Bone marrow (tissue), 2 donors: ENCODE measurements at places on chromosomes 2 and 18.

DNA sequence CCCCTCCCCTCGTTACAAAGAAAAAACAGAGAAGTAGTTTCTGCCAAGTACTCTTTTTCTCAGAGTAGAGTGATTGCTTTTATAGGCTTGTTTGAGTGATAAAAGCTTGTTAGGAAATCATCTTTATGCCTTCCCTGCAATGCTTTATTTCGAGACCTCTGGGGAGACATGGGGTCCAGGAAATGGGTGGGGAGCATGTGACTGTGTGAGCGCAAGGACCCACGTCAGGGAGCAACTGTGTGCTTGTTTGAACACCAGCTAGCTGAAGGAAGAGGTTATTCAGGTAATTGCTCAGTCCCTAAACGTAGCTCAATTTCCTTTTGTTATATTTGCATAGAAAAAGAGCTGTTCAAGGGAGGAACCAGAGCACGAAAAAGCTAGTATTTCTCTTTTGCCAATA is 187.3 kb downstream of the FAM210A start:
- no peak for DNase-seq

GRCh38 chr18:80009661-80010550 is 21.5 kb upstream of the TXNL4A start:
- DNase-seq = no peak

DNA sequence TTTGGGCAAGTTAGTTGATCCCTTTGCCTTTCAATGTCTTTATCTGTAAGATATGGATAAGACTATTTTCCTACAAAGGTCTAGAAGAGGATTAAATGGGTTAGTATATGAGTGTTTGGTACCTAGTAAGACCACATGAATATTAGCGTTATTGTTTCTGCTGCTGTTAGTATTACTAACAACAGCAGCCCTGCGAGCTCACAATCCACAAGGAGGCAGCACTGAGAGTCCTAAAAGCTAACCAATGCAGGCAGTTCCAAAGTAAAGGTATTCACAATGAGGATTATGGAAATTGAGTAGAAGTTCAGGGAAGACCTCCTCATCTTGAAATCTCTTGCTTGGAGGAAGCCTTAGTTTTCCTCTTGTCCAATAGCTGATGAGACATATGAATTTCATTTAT is 248.9 kb downstream of the TDRD15 start:
- DNase-seq = no peak

GRCh38 chr2:11778923-11779757 is 32.7 kb downstream of the LPIN1 start:
- peak; percentile 62 for DNase-seq

DNA sequence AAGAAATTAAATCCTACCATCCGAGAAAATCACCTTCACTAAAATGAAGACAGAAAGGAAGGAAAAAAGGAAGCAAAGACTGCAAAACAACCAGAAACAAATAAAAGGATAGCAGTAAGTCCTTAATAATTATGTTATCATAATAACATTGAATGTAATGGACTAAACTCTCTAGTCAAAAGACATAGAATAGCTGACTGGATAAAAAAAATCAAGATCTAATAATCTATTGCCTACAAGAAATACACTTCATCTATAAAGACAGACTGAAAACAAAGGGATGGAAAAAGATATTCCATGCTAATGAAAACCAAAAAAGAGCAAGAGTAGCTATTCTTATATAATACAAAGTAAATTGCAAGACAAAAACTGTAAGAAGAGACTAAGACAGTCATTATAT is 48.5 kb upstream of the SGPP2 start:
- DNase-seq = no peak

DNA sequence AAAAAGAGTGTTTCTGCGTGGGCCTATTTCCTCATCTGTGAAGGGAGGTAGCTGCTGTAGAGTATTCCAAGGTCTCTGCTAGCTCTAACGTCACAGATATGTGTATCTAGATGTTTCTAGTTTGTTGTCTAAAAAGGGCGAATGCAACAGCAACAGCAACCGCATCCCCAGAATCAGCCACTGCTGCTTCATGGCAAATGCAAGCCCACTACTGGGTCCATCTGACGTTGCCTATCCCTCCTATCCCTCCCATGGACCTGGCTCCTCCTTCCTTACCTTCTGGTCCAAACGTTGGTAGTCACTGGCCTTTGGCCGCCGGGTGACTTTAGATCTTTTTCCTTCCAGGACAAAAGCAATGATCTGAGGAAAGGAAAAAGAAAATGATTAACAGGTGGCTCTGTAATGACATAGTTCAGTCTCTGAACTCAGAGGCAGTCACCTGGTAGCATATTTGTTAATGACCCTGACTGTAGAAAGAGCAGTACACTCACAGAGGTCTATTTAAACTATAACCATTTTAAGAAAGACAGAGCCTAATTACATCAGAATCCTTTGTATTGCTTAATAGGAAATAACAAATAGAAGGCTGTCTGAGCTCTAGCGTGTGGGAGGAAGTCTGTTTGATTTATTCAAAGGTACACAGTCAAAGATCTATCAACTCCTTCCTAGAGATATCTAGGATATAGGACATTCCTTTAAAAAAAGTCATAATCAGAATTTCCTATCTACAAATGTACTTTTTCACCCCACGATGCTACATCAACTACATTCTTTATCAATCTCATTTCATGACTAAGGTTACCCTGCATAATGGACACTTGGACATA is 2.9 kb downstream of the TGOLN2 start:
- no peak for DNase-seq

- DNase-seq = no peak
These were observed 1.2 kb downstream of the PTPN4 start for GRCh38 chr2:119760956-119761275.

DNA sequence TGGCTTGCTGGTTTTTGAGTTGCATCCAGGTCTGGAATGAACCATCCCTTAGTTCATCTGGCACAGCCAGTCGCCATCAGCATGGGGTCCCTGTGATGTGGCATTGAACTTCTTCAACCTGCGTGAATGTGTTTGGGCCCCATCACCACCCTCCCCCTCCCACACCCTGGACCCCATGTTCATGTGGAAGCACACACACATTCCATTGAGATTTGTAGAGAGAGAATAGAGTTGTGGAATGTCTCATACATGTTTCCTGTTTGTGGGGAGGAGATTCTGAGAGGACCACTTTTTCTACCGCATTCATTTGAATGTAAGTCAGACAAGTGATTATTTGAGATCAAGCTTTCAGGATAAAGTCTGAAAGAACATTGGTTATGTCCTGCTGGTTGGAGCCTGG is 117.6 kb upstream of the EML6 start:
- no peak for DNase-seq

DNA sequence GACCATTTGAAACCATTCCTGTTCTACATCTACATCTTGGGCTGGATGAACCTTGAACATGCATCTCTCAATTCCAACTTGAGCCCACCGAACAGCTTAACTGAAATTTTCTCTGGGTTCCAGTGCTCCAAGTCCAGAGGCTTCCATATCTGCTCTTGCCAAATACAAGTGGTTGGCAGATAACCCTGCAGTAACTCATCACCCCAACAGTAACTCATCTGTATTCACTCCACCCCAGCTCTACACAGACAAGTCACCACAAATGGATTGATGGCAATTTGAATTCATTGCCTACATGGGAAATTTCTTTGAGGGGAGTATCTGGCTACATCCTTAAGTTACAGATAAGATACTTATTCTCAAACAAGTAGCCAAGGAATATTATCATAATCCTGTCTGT is 502.4 kb upstream of the TNP1 start:
- no peak for DNase-seq

- DNase-seq = no peak
These were observed 52.4 kb upstream of the UPP2 start for GRCh38 chr2:158049129-158049855.

- peak; percentile 6 for DNase-seq
These were observed 134.1 kb downstream of the FMNL2 start for GRCh38 chr2:152468899-152469692.

- no peak for DNase-seq
These were observed 53.9 kb downstream of the NCK2 start for GRCh38 chr2:105798595-105798994.

GRCh38 chr2:164605295-164605694 is 16.0 kb downstream of the GRB14 start:
- DNase-seq = no peak

DNA sequence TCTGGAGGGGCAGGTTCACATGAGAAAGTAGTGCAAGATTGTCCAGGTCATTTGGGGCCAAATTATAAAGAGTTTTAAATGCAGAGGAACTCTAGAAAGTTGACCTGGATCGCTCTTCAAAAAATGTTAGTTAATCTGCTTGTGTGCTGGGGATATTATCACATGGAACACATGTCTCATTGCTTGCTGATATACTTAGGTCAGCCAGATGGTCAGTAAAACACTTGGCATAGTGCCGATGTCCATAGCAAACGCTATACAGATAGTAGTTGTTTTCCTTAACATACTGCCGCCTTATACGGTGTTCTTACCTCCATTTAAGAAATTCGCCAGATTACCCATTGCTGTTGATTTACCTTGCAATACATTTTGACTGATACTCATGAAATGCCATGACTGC is 103.4 kb upstream of the CWC22 start:
- no peak for DNase-seq

DNA sequence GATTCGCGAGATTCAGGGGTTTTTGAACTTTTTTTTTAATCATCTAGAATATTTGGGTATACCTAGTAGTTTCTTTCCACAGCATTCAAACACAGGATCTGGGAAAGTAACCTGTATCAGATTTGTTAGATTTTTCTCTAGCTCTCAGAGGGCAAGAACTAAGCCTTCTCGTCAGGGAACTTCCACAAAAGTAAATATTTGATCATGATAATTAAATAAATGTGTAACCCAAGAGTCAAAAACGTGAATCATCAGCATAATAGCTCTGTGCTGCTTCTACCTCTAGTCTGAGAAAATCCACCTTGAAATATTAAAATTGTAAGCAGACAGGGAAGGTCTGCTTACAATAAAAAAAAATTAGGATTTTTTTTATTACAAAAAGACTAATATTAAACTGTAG is 225.7 kb upstream of the SPOPL start:
- no peak for DNase-seq

- DNase-seq = no peak
These were observed 116.6 kb downstream of the ICA1L start for GRCh38 chr2:202754936-202755335.

GRCh38 chr2:2871480-2872308 is 505.9 kb downstream of the EIPR1 start:
- no peak for DNase-seq

DNA sequence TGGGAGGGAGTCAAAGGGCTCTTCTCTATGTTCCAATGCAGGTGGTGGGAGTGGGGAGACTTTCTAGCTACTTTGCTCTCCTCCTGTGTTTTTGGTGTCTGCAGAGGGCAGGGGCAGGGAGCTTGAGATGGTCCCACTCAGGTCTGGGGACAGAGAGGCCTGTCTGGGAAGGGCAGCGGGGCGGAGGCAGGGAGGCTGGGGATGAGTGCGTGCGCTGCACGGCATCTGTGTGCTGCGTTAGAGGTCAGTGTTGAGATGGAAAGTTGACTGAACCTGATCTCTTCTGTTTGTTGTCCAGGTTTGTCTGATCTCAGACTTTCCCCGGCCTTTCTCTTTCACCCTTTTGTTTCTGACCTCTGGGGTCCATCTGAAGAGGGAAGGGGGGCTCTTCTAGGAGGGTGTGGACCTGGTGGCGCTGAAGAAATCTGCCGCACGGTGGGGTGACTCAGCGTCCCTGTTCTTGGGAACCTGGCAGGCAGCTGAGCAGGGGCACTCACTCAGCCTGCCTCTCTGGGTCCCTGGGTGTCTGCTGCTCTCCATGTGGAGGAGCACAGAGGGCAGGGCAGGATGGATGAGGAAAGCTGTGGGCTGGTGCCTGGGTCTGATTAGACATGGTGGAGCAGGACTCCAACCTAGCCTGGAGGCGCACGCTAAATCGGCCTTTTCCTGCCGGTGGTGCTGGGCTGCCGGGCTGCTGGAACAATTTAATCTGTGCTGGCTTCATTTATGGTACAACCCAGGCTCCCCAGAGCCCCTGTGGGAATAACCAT is 24.1 kb downstream of the IGFBP2 start:
- no peak for DNase-seq

DNA sequence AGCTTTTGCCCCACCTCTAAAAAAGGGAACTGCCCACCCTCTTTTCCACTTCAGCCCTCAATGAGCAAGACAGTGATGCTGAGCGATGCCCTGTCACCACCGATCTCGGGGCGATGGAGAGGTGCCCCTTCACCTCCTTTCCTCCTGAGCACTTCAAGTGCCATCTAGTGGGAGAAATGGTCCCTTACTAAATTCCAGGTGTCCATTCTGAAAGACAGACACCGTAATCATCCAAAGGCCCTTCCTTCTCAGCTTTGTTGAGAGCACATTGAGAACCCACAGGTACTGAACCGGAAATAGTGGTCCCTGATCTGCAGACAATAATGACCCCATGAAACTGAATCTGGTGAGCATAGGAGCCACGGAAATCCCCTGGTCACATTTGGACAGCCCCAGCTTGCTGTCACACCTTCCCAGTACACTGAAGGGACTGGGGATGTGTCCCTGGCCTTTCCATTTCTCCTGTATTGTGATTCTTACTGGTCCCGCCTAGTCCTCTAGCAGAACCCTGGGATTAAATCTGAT is 38.5 kb downstream of the KCTD18 start:
- DNase-seq = peak; percentile 47

DNA sequence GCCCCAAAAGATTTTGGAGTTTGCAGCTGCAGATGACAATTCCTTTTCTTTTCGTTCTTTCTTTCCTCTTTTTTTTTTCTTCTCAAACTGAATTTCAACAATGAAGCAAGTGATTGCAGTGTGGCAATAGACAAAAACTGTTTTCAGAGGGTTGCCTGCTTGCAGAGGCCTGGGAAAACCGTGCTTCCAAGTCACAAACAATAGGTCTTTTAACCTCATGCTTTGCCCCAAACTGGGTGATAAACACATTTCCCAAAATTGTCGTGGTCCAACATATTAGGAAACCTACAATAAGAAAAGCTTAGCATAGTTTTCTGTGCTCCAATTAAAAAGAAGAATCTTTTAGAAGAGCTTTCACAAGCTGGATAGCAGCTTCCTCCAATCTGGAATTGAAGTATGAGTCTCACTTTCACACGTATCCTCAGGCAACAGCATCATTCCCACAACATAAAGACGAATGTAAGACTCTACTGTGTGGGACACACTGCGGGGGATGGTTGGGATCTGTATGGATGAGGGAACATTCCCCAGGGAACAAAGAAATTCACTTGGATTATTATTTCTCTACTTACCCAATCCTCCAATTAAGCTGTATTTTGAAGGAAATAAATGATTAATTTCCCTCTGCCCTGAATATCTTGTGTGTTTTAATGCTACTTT is 656.1 kb downstream of the RNF144A start:
- DNase-seq = no peak

DNA sequence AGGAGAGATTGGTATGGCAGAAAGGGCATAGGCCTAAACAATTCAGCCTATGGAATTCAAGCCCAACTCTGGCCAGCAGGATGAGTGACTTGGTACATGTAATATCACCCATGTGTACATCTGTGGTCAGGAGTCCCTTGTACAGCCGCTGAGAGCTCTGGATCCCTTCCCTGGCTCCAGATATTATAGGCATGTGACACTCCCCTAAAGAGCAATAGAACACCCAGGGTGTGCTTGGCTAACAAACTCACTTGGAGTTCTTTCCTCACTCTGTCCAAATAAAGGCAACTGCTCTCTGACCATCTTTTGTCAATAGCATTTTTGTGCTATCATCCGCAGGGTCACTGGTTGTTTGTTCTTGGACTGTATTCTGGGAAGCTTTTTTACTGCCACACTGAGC is 197.4 kb upstream of the NCKAP5 start:
- no peak for DNase-seq
